ENCODE measurements at places on chromosomes 13 and 19.

- peak; percentile 30 for DNase-seq
Measured at GRCh38 chr13:113489549-113490495, 689 bp downstream of the DCUN1D2 start.

DNA sequence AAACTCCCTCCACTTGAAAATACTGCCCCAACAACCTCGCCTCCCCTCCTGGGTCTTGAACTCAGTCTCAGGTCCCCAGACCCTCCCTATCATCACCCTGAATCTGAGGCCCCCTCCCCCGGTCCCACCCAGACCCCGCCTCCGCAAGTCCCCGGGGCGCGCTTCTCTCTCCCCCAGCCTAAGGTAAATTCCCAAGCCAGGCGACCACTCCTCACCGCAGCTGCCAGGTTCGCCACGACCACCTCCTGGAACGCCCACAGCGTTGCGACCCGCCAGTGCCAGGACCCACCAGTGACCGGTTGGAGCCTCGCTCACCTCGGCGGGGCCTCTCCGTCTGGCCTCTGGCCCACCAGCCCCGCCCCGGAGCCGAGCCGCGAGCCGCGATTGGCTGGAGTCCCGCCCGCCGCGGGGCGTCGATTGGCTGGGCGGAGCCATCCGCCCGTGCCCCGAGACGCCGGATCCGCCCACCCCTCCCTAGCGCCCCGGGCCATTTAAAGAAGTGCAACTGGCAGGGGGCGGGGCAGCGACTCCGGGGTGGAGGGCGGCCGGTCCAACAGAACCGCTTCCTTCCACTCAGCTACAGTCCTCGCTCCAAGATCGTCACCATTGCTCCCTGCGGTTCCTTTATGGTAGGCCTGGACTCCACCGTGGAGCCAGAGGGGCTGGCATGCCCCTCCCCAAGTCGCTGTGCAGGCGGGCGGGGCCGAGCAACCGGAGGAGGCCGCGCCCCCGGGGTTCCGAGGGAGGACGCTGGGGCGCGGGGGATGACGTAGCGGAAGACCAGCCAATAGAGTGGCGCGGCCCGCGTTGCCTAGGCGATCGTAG is at the start of gene SERTAD3:
Gene SERTAD3, minus strand, starts transcription at position 336 of the 825 bp plus-strand sequence. CDS start 2,255 bp downstream, outside the sequence.
- DNase-seq, result peak; percentile 96

- no peak for DNase-seq
Measured at GRCh38 chr13:52419080-52419479, 13.1 kb upstream of the THSD1 start.

- peak; percentile 31 for DNase-seq
Measured at GRCh38 chr19:3140667-3141038, 4.8 kb downstream of the GNA15 start.

- DNase-seq, result no peak
Measured at GRCh38 chr13:42181381-42181953, 90.5 kb upstream of the AKAP11 start.

DNA sequence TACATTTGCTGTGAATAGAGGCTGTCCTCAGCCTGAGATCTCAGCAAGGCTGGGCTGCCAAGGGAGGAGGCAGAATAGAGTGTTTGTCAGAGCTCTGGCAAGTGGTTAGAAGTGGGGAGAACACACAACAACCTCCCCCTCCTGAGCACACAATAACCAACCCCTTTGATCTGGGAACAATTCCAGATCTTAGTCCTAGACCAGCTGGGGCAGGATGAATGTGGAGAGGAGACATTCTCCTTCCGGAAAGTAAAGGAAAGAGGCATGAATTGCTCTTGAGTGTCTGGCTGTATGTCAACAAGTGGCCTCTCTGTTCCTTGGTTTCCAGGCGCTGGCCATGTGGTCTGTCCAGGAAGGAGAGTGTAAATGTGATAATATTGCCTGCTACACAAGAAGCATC is 114.9 kb upstream of the TMTC4 start:
- no peak for DNase-seq

DNA sequence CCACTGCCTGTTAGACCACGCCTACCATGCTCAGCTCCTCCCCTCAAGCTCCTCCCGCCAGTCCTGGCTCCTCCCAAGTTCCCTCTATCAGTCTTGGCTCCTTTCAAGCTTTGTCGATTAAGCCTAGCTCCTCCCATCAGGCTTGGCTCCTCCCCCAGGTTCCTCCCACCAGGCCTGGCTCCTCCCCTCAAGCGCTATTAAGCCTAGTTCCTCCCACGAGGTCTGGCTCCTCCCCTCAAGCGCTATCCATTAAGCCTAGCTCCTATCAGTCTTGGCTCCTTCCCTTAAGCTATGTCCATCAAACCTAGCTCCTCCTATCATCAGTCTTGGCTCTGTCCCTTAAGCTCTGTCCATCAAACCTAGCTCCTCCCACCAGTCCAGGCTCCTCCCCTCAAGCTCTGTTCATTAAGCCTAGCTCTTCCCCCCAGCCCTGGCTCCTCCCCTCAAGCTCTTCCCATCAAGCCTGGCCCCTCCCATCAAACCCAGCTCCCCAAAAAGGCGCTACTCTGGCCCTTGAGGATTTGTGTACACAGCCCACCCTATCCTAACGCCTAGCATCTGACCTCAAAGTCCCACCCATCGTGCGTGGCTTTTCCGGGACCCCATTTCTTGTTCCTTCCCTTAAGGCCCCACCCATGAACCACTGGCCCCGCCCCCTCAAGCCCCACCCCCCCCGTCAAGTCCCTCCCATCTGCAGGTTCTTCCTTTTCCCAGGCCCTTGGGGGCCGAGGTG is 10.0 kb downstream of the CAMSAP3 start:
- DNase-seq, result peak; percentile 30

- DNase-seq, result no peak
Measured at GRCh38 chr13:33817513-33817900, 442 bp upstream of the RFC3 start.

GRCh38 chr13:19561585-19561984 is 253 bp upstream of the TPTE2 start:
- DNase-seq, result no peak

DNA sequence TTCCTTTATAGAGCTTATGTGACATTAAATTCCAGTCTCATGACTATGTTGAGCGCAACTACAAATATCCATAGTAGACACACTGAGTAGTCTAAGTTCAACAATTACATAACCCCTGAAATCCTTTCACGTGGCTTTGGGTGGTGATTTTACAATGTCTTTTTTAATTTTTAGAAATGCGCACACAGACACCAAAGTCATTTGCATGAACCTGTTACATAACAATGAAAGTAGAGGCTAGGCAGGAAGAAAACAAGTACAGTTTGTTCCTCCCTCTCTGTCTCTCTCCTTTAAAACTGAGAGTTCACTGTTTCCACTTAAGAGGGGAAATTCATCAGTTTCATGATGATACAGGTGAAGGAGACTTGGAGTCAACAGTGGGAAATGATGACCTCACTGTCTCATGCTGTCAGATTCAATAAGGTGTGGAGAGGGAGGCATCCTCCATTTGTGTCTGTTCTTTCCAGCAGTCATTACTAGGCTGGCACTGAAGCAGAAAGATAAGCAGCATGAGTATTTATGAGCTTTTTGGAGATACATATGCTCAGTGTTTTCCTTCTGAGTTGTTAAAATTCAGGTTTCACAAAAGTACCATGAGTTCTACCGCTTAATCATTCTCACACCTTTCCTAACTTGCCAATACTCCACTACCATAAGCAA is 201.8 kb downstream of the LHFPL6 start:
- DNase-seq, result no peak
